GM20000 (cell line): ENCODE measurements at places on chromosomes 11 and 22.

GRCh38 chr11:83311701-83312100 is 25.5 kb upstream of the CCDC90B start:
- no peak for DNase-seq

DNA sequence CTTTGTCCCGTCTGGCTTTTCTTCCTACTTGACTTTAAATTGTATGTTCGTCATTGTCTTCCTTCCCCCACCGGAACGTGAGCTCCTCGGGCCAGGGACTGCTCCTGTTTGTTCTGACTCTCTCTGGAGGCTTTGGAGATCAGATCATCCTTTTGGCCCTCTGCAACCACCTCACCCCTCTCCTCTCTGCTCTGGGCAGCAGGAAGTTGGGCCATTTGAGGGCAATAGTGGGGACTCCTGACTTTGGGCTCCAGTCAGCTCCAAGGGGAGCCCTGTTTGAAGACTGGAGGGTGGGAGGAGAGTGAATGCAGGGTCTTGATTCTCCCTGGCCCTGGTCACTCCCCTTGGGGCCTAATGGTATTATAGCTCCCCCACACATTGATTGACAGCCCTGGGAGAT is 186.3 kb upstream of the B3GAT1 start:
- no peak for DNase-seq

DNA sequence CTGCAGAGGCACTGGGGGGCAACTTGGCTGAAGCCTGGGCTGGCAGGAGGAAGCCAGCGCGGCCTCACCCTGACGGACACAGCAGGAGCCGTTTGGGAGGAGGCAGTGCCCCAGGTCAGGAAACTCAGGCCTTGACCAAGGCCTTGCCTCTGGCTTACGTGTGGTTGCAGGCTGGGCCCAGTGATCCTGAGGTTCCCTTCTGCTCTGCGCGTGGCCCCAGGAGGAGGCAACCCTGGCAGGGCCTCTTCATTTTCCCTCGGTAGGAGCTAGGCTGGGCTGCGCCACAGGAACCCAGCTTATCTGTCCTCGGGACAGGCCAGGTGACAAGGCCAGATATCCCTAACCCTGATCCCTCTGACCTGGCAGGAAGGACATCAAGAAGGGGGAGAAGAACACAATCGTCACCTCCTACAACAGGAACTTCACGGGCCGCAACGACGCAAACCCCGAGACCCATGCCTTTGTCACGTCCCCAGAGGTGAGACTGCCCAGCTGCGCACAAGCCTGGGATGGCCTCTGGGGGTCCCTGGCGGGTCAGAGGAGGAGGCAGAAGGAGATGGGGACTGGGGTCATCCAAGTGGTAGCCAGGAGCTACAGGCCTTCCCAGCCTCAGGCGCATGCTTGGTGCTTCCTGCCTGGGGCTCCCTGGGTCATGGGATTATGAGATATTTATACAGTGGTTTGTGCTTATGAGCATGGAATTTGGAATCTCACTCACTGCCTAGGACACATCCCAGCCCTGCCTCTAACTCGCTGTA is 20.6 kb downstream of the POLR3H start:
- no peak for DNase-seq

GRCh38 chr11:69962152-69962551 is 116.0 kb upstream of the ANO1 start:
- DNase-seq, result no peak

GRCh38 chr11:117462183-117462863 is 134.7 kb downstream of the CEP164 start:
- DNase-seq, result no peak

DNA sequence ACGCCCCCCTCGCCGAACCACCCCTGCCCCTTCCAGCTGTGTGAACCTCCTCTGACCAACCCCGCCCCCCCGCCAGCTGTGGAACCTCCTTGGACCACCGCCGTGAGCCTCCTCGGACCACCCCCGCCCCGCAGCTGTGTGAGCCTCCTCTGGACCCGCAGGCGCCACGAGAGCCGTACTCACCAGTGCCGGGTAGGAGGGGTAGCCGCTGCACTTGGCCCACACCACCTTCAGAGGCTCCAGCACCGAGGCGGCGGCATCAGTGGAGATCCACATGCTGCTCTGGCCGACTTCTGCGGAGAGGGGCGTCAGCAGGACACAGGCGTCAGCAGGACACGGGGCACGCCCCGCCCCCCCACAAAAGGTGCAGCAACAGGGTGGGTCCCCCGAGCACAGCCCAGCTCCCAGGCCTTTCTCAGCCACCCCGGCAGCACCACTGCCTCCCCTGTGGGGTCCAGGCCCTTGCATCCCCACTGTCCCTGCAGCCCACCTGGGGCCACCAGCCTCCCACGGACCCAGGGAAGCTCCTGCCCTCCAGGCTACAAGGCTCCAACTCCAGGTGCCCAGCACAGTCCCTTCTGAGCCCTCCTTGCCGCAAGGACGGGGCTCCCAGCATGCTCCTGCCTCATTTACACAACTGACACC is 51.7 kb downstream of the BRD1 start:
- DNase-seq, result no peak

DNA sequence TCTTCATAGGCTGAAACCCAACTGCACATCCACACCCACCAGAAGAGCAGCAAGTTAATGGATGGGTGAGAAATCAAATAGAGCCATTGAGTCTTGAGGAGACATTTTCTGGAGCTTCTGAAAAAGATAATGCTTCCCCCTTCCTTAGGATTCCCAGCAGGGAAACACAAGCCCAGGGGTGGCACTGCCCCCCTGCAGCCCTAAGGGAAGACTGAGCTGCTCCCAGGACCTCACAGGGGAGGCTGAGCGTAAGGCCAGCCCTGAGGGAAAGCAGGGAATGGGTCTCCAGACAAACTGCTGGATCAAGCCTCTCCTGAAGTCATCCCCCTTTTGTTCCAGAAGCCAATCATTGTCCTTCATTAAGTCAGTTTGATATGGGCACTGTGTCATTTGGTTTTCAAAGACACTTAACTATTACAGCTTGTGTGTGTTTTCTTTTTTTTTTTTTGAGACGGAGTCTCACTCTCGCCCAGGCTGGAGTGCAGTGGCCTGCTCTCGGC is 15.1 kb downstream of the LTO1 start:
- no peak for DNase-seq

GRCh38 chr11:105074166-105074530 is 29.0 kb upstream of the CARD16 start:
- DNase-seq, result no peak

DNA sequence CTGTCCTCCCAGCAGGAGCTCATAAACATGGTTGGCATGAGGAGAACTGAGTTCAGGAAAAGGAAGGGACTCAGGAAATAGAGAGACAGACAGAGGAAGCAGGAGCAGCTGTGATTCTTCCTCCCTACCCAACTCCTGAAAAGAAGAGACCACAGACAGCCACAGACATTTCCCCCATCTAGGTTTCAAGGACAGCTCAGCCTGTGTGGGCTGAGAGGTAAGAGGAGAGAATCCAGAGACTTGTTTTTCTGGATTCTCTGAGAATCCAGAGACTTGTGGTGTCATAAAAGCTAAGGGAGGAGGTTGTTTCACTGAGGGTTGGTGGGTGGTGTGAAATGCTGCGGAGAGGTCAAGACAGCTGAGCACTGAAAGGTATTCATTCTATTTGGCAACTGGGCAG is 19.0 kb upstream of the STK33 start:
- DNase-seq, result no peak

- DNase-seq, result peak; percentile 93
Observed at GRCh38 chr22:20080445-20080775, 369 bp downstream of the DGCR8 start.

DNA sequence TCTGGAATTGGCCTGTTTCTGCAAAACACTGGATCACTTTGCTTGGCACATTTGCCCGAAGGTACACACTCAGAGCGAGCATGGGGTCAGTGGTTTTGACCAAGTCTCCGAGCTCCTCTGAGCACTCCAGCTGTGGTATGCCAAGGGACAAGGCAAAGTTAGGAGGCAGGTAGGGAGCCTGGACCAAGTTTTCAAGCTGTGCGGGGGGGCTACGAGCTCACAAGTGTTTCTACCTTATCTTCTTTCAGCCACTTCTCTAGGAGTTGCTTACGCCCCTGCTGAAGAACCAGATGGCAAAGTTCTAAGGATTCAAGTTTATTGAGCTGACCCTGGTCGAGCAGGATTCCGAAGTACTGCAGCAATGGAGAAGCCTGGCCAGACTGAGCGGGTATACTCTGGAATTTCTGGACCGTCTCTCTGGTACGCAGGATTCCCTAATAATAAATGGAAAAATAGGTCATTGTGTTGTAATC is 54.7 kb upstream of the SLC25A1 start:
- DNase-seq, result no peak

GRCh38 chr11:5596607-5597201 is at the start of gene TRIM6:
Gene TRIM6, plus strand, starts transcription at chr11:5596637. Its CDS starts 261 bp downstream, at chr11:5596898.
- peak; percentile 49 for DNase-seq

GRCh38 chr22:42939451-42939881 is 75.5 kb downstream of the PACSIN2 start:
- DNase-seq, result no peak

DNA sequence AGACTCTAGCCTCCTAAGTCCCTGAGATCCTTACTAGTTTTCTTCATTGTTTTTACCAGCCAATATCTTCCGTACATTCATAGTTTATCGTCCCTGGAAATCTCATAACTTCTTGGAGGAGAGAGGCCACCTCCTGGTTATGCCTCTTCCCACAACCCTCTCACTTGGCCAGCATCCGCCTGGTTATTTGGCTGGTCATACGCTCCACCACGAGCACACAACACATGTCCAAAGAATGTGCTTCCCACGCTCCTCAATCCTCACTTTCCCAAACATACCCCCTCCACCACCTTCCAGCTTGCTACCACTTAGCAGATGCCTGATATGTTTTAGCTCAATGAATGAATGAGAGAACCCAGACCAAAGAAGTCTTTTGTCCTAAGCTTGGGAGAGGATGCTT is 83.5 kb upstream of the EIF3D start:
- DNase-seq, result no peak

GRCh38 chr22:26970809-26971394 is 313.5 kb downstream of the MIAT start:
- no peak for DNase-seq

DNA sequence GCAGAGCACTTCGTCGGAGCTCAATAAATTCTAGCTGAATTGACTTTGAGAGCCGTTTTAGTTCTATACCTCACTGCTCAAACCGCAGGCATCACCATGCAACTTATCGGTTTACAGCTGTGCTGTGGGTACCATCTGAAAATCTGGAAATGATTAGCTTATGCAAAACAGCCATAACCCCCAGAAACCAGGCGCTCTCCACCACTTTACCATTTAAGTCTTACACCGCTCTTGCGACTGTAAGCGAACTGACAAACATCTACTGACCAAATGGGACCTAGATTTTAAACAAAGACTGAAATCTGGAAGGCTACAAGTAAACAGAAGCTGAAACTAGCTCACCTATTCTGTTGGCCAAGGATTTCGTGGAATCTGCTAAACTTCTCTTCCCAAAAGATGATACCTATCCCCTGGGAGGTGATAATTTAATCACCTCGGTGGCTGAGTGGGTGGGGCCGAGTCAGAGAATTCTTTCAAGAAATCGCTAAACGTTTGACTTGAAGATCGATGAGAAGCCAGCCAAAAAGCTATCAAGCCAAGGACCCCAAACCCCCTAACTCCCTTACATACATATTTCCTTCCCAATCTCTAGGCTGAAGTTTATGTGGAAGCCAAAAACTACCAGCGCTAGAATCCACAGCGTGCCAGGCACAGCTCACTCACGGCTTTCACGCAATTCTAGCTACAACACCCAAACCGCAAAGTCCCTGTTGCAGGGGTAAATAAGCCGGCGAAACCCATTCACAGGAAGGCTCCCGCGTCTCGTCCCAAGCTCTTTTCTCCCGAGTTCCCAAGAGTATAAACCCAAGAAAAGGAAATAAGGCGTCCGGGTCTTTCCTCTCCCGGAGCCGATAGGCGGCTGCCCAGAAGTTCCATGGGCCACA is 644 bp downstream of the SPTY2D1 start:
- DNase-seq, result peak; percentile 30

DNA sequence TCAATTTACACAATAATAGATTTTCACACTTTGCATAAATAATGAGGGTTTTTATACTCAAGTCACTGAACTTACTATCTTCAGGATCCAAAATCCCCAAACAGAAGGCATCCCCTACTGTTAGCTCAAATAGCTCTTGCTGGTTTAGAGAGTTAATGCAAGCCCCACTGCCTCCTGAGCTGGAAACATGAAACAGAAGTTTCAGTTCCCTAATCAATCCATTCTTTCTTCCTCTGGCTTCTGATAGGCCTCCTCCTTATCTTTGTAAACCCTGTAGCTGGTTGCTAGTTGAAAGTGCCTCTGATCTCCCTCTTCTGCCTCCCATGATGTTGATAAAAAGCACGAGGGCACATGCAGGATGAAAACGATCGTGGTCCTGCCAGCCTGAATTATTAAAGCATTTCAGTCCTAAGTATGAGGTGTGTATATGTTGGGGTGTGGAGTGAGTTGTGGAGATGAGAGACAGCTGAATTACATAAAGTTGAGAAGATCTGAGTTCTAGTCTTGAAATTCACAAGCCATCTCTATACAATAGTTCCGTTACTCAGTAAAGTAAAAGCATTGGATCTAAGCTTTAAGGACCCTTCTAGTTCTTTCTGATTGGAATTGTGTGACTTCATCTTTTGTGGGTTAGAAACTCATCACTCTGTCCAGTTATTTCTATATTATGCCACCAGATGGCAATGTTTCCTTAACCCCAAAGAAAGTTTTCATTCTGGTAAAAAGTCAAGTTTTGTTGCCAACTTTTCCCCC is 35.0 kb upstream of the EHF start:
- peak; percentile 58 for DNase-seq

- peak; percentile 25 for DNase-seq
Observed at GRCh38 chr11:1921574-1922141, 2.2 kb downstream of the TNNT3 start.
